ENCODE measurements at places on chromosomes 2 and 18.
A peak's percentile ranks its signal among the peaks of the same experiment; 100 is the strongest.

GRCh38 chr2:88669482-88670214, 21.8 kb upstream of the RPIA start:
- peak; percentile 21 for DNase-seq

GRCh38 chr2:70999362-70999761, 4.7 kb upstream of the TEX261 start:
- no peak for DNase-seq

GRCh38 chr2:164808776-164809175, 32.8 kb downstream of the COBLL1 start:
- DNase-seq = no peak

- no peak for DNase-seq
Observed at GRCh38 chr18:76486038-76486437, 9.0 kb downstream of the ZNF516 start.

- no peak for DNase-seq
Observed at GRCh38 chr2:239720361-239721360, 304.5 kb downstream of the NDUFA10 start.

DNA sequence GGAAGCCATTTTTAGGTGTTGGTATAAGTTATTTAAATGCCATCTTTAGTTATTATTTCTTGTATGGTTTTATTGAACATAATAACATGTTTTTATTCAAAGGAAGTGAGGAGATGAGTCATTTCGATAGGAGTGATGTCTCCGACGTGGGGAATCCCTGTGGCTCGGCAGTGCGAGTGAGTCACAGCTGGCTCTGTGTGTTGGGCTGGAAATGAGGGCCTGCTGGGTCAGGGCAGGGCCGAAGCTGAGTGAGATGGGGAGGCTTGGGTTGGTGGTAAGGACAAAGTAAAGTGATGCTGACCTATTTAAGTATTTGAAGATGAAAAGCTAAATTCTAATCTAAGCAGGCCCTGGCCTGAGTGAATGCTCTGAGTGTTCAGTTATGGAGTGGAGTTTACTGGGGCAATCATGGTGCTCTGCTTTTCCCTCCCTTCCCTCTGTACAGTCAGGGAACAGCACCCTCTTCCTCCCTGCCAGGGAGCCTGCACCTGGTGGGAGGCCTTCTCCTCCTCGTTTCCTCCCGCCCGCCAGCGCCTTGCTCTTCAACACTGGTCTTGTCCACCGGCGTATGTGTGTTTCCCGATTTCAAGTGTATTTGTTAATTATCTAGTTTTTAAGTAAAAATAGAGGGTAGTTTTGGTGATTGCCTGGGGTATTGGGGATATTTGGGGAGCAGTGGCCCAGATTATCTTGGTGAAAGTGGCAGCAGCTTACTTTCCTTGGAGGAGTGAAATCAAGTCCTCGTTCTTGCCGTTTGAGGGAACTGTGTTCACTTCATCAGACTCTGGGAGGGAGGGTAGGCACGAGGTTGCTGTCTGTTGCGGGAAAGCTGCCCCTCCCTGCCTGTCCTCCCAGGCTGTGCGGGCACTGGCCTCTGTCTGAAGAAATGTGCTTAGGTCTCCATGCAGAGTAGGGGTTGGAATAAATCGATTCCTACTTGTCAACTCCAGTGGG, 157.0 kb downstream of the LDLRAD4 start:
- no peak for DNase-seq

DNA sequence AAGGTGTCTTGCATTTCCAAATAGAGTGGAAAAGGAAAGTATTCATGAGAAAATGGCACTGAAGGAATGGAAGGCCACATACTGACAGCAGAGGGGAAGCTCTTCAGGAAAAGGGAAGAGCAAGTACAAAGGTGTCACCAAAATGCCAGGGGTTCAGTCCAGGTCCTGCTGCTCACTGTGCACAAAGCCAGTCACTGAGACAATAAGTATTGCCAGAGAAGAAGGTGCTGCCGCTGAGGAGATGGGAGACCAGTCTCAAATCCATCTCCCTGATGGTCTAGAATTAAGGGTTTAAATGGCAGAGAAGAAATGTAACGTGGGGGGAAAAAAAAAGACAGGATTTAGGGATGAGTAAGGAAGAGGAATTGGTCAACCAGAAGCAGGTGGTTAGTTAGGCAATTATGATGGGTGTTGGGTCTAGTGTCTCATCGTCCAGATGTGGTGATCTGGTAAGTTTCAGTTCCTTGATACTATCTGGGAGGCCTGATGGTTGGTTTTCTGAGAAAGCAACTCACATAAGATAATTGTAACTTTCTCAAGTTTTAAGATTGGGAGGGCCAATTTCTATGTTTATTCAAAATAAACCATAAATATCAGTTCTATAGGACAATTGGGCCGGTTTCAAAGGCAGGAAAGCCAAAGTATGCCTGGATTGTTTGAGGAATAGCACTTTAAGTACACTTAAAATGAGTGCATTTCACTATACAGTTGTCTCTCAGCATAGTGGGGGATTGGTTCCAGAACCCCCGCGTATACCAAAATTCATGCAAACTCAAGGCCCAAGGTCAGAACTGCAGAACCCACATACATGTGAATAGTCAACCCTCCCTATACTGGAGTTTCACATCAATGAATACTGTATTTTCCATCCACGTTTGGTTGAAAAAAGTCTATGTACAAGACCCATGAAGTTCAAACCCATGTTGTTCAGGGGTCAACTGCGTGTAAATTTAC, 109.1 kb upstream of the DNAJC10 start:
- no peak for DNase-seq

DNA sequence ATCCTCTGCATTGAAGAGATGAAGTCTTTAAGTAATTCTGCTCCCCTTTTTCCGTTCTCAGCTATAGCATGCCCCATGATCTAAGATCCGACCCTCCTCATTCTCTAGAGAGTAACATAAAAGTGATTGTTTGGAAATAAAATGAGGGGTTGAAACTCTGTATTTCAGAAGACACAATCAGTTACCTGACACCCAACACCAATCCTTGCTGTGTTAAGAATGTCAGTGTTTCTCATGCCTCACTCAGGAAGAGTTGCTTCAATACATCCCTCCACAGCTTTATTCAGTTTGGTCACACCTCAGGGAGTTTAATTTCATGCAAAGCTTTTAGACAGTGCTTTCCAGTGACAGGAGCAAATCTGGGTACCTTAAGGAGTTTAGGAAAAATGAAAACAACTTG, 49.9 kb upstream of the RBBP8 start:
- DNase-seq = no peak

- DNase-seq = no peak
Observed at GRCh38 chr18:79738581-79739439, 58.9 kb upstream of the KCNG2 start.

DNA sequence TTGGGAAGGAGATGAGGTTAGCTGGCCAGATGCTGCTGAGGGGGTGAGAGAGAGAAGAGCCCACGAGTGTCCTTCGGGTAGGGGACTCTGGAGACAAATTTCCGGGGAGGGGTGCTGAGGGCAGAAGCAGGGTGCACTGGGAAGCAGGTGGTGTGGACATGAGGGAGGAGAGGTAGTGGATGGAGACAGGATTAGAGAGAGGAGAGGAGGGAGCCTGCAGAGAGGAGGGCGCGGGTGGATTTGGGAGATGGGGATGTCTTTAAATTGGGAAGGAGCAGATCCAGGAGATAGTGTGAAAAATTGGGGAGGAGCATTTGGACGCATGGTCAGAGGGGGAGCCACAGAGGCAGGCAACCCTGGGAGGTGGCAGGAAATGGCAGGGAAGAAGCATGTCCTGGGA, 154.7 kb downstream of the DYSF start:
- no peak for DNase-seq

GRCh38 chr2:156511803-156512202, 75.6 kb downstream of the GPD2 start:
- no peak for DNase-seq

- no peak for DNase-seq
Observed at GRCh38 chr18:70181015-70181414, 24.5 kb downstream of the RTTN start.
